ENCODE measurements at places on chromosomes 6 and 20.

GRCh38 chr20:36472637-36473090, 68.7 kb upstream of the MYL9 start:
- DNase-seq: no peak

GRCh38 chr6:156719720-156720563, 57.2 kb upstream of the ARID1B start:
- DNase-seq: peak; percentile 80

- peak; percentile 39 for DNase-seq
Measured at GRCh38 chr20:50569864-50570836, 60.0 kb downstream of the PTPN1 start.

DNA sequence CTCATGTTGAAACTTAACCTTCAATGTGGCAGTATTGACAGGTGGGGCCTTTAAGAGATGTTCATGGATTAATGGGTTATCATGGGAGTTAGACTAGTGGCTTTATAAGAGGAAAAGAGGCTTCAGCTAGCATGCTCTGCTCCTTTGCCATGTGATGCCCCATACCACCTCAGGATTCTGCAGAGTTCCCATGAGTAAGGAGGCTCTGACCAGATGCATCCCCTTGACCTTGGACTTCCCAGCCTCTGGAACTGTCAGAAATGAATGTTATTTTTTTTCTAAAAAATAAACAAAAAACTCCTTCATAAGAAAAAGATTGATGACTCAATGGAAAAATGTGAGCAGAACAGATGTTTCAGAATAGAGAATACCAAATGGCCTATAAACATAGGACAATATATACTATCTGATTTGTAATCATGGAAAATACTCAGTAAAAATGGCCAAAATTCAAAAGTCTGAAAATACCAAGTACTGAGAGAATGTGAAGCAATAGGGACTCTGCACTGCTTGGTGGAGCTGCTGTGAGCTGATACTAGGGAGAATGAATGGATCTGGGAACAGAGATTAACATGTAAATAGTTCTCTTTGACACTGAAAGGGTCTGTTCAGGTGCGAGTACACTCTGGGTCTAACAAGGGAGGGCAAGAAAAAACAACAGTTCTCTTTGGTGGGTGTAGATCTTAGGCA, 7.4 kb upstream of the TRIM39 start:
- peak; percentile 13 for DNase-seq

DNA sequence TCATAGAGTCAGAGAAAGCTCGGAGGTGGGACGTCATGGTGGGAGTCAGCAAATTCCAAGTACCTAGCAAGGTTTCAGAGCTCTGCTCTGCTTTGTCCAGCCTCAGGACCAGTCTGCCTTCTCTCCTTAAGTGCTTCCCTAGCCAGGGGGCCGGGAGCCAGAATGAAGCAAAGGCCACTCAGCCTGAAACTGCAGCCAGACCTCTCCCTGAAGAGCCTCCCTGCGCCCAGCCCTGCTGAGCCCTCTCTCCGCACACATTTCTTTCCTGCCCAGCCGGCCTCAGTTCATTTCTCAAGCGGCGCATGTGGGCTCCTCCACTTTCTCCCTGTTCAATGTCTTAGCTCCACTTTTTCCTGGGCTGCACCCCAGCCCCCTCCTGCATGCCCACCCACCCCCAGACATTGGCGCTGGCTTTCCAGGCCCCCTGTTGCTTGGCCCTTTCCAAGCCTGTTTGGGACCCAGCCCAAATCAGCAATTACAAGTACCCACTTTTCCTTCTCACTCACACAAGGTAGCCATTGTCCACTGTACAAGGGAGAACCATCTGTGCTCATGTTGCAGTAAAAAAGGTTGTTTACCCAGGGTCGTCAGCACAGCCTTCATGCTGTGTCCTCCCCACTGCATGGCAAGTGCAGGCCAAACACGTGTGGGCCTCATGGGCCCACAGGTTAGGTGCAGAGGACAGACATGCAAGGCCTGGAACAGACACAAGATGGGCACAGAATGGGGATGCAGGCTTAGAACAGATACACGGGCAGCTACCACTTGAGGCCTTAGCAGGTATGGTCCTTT, 147.1 kb downstream of the MRPL14 start:
- no peak for DNase-seq

DNA sequence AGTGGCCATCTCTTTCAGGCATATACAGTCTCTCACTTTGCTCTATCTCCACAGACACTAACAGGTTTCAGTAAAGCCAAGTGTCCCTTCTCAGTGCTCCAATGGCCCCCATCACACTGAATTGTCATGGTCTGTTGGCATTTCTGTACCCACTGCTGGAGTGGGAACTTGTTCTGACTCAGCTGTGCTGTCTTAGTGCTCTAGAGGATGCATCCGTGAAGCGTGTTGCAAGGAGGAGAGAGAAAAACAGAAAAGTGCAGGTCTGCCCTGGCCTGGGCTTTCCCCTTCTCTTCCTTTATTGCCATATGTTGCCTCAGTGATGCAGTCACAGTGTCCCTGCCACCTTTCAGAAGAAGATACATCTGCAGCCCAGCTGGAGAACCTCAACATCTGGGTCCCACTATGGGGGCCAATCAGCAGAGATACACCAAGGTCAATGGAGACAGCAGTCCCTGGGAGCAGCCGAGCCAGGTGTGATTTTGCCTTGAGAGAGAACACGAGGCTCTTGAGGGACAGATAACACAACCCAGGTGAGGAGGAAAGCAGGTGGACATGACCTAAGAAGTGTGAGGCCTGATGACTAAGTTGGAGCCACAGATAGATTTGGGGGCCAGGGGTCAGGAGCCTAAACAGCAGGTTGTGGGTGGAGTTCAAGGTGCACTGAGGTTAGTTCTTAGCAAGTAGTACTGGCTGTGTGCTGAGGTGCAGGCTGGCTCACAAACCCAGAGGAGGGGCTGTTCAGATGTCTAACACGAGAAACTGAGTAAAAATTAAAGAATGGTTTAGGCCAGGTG, 5.6 kb upstream of the PLCG1 start:
- DNase-seq: no peak

- no peak for DNase-seq
Measured at GRCh38 chr20:15205028-15205427, 867.6 kb upstream of the FLRT3 start.

Data from astrocyte (in vitro differentiated cells and primary cell).